ENCODE measurements at places on chromosomes 7 and 10.

DNA sequence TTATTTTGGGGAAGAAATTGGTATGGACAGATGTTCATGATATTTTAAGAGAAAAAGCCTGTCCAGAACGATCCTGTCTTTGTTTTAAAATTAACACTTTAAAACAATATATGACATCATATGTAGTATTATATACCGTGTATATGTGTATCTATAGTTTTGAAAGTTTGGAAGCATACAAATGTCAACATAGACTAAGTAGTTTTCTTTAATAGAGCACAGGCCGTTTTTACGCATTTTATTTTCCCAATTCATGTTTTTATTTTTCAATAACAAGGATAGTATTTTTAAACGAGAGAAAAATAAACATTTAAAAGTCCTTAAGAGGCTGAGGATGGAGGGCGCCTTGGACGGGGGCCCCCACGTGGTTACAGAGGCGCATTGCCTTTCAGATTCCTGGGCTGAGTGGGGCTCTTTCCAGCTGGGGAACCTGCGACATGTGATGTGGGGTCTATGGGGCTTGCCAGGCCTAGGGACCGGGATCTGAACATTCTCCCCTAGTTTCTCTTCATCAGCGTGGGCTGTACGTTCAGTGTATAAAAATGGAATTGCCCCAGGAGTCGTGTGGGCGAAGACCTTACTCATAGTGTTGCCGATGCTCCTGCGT, 127.8 kb upstream of the ZNF746 start:
- DNase-seq: no peak

- no peak for DNase-seq
Measured at GRCh38 chr10:51117053-51117660, 42.9 kb downstream of the PRKG1 start.

GRCh38 chr7:76182225-76182960, 19.3 kb upstream of the SRRM3 start:
- no peak for DNase-seq

DNA sequence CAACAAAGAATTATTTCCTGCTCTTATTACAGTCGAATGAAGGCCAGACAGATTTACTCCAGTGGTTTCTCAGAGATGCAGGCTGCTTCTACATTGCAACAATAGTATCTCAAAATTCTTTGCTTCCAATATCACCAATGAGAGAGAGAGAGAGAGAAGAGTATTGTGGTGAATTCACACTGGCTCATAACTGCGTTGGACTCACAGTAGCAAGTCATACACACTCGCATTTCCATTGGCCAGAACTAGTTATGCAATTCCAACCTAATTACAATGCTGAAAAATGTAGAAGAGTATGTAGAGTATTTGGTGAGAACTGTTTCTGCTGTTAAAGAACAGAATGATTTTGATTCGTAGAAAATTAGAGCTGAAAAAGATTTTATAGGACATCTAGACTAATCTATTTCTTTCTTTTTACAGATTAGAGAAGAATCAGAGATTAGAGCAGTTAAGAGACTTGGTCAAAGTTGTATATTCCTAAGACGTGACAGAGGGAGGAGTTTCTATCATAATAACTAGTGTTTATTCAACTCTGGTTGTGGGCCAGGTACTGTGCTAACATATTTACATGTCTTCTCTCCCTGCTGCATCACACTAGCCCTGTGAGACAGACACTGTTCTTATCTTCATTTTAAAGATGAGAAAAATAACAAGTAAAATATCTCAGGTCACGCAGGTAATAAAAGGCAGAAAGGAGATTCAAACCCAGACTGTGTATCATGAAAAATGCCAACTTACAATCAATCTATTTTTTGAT, 34.6 kb upstream of the PDK4 start:
- no peak for DNase-seq

GRCh38 chr10:34121781-34122622, 693.1 kb downstream of the PARD3 start:
- DNase-seq: no peak

DNA sequence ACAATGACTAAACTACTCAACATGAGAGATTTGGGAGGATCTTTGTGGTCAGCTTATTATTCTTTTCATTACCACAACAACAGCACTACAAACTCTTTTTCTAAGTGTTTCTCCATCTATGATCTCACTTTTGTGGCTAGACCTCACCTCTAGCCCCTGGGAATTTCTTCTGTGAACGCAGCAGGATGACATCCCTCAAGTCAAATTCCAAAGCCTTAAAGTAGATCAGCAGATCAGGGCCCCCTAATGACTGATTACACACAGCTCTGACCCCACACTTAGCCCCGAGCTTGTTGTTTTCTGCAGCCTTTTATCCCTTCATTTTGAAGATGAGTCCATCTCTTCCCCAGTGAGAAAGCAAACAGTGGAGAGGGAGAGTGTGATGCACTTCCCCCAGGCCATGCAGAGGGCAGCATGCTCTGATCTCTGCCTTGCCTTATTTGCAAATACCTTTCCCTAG, 27.3 kb downstream of the TFAM start:
- DNase-seq: peak; percentile 75

GRCh38 chr7:12327922-12328321, 75.7 kb downstream of the VWDE start:
- no peak for DNase-seq

DNA sequence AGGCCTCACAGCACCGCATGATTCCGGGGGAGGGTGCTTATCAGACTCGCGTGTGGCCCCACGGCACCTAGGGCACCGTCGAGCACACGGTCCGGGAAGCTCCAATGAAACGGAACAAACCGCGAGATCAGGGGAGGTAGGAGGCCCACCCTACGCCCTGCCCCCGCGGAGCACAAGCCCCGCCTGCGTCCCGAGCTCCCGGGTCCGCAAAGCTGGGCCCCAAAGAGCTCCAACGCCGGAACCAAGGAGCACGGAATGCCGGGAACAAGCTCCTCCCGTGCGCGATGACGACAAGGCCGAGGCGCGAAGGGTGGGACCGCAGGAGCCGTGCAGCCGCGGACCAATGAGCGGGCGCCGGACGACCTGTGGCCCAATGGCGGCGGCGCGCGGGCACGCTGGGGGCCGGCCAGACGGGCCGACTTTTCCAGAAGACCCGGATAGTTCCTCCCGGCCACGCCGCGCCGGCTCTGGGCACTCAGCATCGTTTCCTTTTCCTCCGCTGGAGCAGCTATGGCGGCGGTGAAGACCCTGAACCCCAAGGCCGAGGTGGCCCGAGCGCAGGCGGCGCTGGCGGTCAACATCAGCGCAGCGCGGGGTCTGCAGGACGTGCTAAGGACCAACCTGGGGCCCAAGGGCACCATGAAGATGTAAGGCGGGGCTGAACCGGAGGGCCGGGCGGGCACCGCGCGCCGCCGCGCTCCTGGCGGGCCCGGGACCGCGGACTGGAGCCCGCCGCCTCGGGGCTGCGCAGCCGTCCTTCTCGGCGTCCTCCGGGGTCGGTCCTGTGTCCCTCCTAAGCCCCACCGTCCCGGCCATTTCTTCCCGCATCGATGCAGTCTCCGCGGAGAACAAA, at the start of the genes CCT6A and PSPH:
Gene CCT6A, plus strand, starts transcription at position 427 of the 853 bp plus-strand sequence. Its CDS starts 84 bp downstream, at position 511.
Gene PSPH, minus strand, starts transcription at position 106 of the 853 bp plus-strand sequence. CDS start 30,232 bp downstream, outside the sequence.
- DNase-seq: peak; percentile 92
